ENCODE measurements at places on chromosomes 3 and 15. TPM values are rescaled to one million over a fixed set of nuclear protein-coding genes. Genes with fewer than 3 reads are reported as not detected.

DNA sequence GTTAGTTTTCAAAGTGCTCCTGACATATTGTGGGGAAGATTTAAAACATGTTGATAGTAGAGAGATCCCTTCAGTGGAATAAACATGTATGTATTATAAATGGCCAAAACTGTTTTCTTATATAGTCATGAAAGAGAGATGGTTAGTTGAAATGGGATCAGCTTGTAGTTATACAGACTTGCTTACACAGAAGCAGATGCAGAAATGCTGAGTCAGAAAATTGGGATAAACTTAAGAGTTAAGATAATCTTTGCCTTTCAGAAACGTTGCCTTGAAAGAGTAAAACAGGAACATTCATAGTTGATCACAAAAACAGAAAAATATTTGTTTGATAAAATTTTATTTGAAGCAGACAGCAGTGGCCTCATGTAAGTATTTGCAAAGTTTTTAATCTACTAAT is 433.2 kb upstream of the BCHE start:
- no peaks in the 10 kb centered on the region for H3K27me3 ChIP-seq
- DNase-seq = no peak
- H3K4me1 ChIP-seq = no peaks in the 10 kb centered on the region
- H3K36me3 ChIP-seq = no peaks in the 10 kb centered on the region
- no peak overlapping the region for H3K27ac ChIP-seq

DNA sequence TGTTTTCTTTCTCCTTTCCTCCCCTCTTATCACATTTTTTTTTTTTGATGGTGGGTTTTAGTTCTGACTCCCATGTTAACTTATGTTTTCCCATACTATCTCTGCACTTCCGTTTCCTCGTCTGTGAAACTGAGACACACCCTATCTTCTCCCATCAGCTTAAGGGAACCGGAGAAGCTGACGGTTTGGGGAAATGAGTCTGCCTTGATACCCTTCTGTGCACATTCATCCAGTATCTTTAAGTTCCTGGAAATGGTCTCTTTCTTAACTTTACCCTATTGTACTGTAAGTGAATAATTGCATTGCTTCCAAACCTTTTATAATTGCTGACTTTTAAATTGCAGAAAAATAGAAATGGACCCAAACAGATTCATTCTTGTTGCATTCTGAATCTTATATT is 26.2 kb upstream of the CFAP161 start:
- H3K4me1 ChIP-seq = peaks cover 15% of the 10 kb centered on the region
- peaks cover 57% of the 10 kb centered on the region for H3K27me3 ChIP-seq
- no peaks in the 10 kb centered on the region for H3K36me3 ChIP-seq
- no peak overlapping the region for H3K27ac ChIP-seq
- no peak for DNase-seq

DNA sequence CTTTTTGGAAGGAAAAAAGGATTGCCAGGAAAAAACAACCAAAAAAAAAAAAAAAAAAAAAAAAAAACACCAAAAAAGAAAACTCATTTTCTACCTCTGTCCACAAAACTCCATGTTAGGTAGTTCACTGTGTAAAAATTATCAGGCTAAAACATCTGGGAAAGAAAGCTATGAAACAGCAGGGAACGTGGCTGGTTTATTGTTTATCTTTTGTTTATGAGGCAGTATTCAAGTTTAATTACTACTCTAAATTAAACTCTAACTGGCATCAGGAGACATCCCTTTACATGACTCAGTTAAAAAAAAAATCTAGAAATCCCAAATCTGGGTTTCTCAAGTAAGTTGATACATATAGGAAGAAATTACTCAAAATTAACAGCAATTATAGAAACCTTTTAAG is 21.8 kb downstream of the MEIS2 start:
- DNase-seq = no peak
- no peak overlapping the region for H3K27ac ChIP-seq
- no peaks in the 10 kb centered on the region for H3K27me3 ChIP-seq
- no peak overlapping the region for H3K4me3 ChIP-seq

DNA sequence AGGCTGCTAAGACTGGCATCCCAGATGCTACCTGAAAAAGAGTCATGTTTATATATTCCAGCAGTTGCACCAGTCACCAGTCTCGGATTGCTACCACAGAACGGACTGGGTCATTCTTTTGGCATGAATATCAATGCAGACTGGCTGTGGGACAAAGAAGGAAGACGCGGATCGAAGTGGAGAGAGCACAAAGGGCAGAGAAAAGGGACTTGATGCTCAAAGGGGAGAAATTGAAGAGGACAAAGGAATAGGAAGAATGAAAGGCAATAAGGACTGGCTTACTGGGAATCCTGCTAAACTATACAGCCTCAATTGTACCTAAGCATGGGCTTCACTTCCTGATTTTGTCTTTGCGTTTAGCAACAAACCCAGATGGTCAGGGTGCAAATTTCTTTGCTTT is 15.3 kb upstream of the DIS3L start:
- H3K36me3 ChIP-seq = no peaks in the 10 kb centered on the region
- no peaks in the 10 kb centered on the region for H3K4me1 ChIP-seq
- no peak overlapping the region for H3K4me3 ChIP-seq
- no peak for DNase-seq

GRCh38 chr3:106758459-106758858 is 618.8 kb upstream of the CCDC54 start:
- H3K4me3 ChIP-seq = no peak overlapping the region
- H3K36me3 ChIP-seq = no peaks in the 10 kb centered on the region
- H3K27me3 ChIP-seq = peaks cover 2% of the 10 kb centered on the region
- H3K27ac ChIP-seq = no peak overlapping the region
- no peak for DNase-seq

The CLSTN2 gene
- not detected for total RNA-seq

The CNTN6 gene
- total RNA-seq = not detected

The CACNA2D2 gene
- 1.1 TPM for total RNA-seq

The LCTL gene
- not detected for total RNA-seq

Data from activated CD8-positive, alpha-beta memory T cell treated with anti-CD3 and anti-CD28 coated beads, Interleukin-2, amount 10 ng/mL, durations not matched to agents 7 days and 5 days (primary cell).